ENCODE measurements at places on chromosomes 16 and 17. TPM values are rescaled to one million over a fixed set of nuclear protein-coding genes. Genes with fewer than 3 reads are reported as not detected.

DNA sequence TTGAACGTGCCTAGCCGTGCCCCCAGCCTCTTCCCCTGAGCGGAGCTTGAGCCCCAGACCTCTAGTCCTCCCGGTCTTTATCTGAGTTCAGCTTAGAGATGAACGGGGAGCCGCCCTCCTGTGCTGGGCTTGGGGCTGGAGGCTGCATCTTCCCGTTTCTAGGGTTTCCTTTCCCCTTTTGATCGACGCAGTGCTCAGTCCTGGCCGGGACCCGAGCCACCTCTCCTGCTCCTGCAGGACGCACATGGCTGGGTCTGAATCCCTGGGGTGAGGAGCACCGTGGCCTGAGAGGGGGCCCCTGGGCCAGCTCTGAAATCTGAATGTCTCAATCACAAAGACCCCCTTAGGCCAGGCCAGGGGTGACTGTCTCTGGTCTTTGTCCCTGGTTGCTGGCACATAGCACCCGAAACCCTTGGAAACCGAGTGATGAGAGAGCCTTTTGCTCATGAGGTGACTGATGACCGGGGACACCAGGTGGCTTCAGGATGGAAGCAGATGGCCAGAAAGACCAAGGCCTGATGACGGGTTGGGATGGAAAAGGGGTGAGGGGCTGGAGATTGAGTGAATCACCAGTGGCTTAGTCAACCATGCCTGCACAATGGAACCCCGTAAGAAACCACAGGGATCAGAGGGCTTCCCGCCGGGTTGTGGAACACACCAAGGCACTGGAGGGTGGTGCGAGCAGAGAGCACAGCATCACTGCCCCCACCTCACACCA lies 724 bp downstream of the GAA start:
- H3K27ac ChIP-seq, result peak overlapping the region; percentile 78
- peak overlapping the region; percentile 99 for H3K4me3 ChIP-seq
- DNase-seq, result peak; percentile 38

The NOG gene
- total RNA-seq, result 10.7 TPM

The CNTNAP1 gene
- total RNA-seq, result 3.6 TPM

DNA sequence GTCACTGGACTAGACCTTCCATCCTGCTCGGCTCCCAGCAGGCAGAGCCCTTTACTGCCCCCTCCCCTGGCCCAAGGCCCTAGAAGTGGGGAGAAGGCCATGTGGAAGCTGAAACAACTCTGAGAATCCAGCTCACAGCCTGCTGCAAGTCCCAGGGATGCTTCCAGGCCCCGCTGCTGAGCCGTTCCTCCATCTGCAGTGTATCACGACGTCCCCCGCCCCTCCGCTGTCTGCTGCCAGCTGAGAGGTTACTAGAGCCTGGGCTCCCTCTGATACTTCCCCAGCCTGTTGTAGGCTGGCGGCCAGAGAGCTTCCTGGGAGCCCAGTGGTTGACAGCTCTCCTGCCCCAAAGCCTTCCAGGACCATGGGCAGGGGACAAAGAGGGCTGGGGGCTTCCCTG lies 118.2 kb downstream of the MGAT5B start:
- no peaks in the 10 kb centered on the region for H3K36me3 ChIP-seq
- H3K27me3 ChIP-seq, result no peaks in the 10 kb centered on the region
- peak; percentile 46 for DNase-seq

- H3K4me3 ChIP-seq, result no peak overlapping the region
- H3K4me1 ChIP-seq, result no peaks in the 10 kb centered on the region
- H3K36me3 ChIP-seq, result no peaks in the 10 kb centered on the region
- H3K27ac ChIP-seq, result no peak overlapping the region
- H3K27me3 ChIP-seq, result no peaks in the 10 kb centered on the region
These were observed 139.1 kb upstream of the FOXF1 start for GRCh38 chr16:86371083-86371803.

The ZSCAN32 gene
- 11.5 TPM for total RNA-seq

The ZNF689 gene
- 8.0 TPM for total RNA-seq

GRCh38 chr17:59669411-59669810 lies 37.8 kb downstream of the PTRH2 start:
- peaks cover 11% of the 10 kb centered on the region for H3K36me3 ChIP-seq
- no peaks in the 10 kb centered on the region for H3K27me3 ChIP-seq
- peaks cover 8% of the 10 kb centered on the region for H3K4me1 ChIP-seq
- DNase-seq, result no peak

The SLC52A1 gene
- total RNA-seq, result 0.13 TPM

- H3K4me3 ChIP-seq, result no peak overlapping the region
- H3K4me1 ChIP-seq, result no peaks in the 10 kb centered on the region
- H3K27me3 ChIP-seq, result no peaks in the 10 kb centered on the region
- no peaks in the 10 kb centered on the region for H3K36me3 ChIP-seq
- H3K27ac ChIP-seq, result no peak overlapping the region
- DNase-seq, result no peak
These were observed 151.9 kb downstream of the IRX5 start for GRCh38 chr16:55082591-55082976.

Data from hepatocyte (in vitro differentiated cells).